Dorsolateral prefrontal cortex (tissue), 122 donors: ENCODE measurements at places on chromosomes 2 and 18.

GRCh38 chr2:51693640-51694039 lies 661.7 kb upstream of the NRXN1 start:
- no peak for DNase-seq

- DNase-seq = no peak
Observed at GRCh38 chr2:232586943-232587505, 36.5 kb downstream of the EIF4E2 start.

- DNase-seq = no peak
Observed at GRCh38 chr18:70931942-70932814, 643.3 kb downstream of the SOCS6 start.

- no peak for DNase-seq
Observed at GRCh38 chr2:96618596-96619283, 19.4 kb downstream of the KANSL3 start.

GRCh38 chr18:26868968-26869586 lies 3.6 kb upstream of the AQP4 start:
- DNase-seq = no peak

GRCh38 chr2:135916207-135916606 lies 40.0 kb upstream of the MCM6 start:
- DNase-seq = no peak

GRCh38 chr2:223822818-223823217 lies 14.6 kb downstream of the AP1S3 start:
- no peak for DNase-seq

DNA sequence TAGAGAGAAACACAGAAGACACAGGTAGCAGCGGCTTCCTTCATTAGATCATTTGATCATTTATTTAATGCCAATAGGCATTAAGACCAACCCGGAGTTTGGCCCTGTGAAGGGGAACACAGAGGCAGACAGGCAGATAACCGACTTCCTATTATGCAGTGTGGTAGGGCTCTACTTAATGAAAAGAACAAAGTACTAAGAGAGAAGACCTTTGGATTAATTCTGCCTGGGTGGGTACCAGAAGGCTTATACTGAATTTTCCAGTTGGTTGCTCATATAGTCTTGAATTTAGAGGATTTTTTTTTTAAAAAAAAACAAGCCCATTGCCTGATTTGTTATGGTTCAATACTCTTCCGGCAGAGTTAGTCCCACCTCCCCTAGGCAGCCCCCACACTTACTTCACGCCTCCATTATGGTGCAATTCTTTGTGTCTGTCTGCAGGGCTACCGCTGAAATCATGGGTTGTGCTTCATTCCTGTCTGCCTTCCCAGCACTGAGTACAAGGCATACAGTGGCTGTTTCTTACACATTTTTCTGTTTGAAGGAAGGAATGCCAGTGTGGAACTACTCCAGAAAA lies 244.3 kb upstream of the APCDD1 start:
- DNase-seq = no peak

DNA sequence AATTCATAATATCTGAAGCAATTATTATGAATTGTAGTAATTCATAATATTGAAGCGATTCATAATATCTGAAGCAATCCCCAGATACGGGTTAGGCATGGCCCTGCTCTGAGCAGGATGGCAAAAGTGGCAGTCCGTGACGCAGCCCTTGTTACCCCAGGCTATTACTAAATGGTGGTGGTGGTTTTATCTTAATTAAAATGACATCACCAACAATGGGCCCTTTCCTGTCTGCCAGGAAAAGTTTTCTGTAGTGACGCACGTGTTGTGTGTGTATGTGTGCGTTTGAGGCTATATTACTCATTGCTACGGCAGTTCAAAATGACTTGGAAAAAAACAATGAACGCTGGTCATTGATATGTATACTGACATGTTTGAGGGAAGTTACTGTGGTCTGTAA lies 10.6 kb upstream of the MOCOS start:
- no peak for DNase-seq

DNA sequence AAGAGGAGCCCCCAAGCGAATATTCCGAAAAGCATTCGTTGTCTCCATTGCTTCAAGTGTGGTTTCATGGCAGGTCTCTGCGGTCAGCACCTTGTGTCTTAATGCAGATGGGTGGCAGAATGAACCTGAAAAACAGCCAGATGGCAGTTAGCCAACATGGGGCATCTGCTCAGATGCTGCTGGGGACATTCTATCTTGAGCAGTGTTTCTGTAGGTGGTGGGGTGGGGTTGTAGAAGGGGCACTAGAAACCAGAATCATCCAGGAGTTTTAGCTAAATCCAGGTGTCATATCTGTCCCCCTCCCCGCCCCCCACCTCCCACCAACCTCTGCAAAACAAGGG lies 42.1 kb downstream of the ST6GAL2 start:
- no peak for DNase-seq

- DNase-seq = no peak
Observed at GRCh38 chr2:230412371-230412711, 3.7 kb upstream of the SP100 start.

- peak; percentile 39 for DNase-seq
Observed at GRCh38 chr2:178072383-178073301, at the start of gene PDE11A. PDE11A (minus strand) TSS chr2:178072777; CDS start chr2:178072437, 340 bp downstream.

- DNase-seq = no peak
Observed at GRCh38 chr2:145792745-145793144, 1272.8 kb upstream of the ZEB2 start.

DNA sequence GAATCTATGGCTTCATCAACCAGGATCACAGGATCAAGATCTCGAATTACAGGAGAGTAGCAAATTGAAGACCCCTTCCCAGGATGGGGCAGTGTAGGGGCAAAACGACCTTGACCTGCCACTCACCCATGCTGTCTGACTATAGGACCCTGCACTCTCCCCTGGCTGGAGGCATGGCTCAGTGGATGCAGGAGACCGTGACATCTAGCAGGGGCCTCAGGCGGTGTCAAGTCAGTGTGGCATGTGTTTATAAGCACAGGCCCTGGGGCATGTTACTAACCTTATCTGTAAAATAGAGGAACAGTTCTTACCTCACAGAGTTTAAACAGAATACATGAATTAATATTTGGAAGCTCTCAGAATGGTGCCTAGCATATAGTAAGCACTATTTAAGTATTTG lies 3.5 kb downstream of the HAAO start:
- no peak for DNase-seq

- no peak for DNase-seq
Observed at GRCh38 chr2:195961873-195962272, 106.8 kb downstream of the DNAH7 start.

DNA sequence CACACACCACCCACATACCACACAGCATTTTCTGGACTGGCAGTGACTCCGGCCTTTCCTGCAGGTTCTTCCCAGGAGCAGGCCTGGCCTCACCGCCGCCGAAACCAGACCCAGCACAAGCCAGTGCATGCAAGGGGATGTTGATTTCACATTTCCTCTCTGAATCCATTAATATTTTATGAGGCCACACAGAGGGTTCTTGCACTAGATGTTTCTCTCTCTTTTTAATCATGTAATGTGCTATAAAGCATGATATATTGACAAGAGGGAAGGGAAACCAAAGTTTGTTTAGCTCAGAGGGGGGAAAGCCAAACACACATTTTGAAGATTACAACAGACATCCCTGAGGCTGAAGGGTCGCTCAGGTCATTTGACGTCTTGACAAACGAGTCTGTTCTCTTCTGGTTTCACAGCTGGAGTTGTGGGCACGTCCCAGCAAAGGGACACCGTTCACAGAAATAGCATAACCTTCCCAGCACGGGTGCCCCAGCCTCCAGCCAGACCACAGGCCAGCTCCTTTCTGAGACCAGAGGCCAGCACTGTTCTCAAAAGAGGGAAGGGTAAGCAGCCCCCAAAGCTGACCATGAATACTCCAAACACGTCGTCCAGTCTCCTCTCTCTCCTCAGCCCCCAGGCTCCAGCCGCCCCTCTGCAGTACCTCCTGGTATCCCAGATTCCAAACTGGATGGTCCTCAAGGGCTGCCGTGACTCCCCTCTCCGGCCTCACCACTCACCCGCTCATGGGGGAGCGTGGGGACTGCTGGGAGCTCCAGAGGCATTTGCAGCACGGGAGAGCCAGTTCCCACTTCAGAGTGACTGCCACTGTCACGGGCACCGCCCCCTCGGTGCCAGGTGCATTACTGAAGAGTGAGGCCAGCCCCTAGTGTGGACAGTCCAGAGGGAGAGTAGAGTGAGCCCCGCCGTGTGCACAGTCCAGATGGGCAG lies 340.3 kb upstream of the SALL3 start:
- no peak for DNase-seq

DNA sequence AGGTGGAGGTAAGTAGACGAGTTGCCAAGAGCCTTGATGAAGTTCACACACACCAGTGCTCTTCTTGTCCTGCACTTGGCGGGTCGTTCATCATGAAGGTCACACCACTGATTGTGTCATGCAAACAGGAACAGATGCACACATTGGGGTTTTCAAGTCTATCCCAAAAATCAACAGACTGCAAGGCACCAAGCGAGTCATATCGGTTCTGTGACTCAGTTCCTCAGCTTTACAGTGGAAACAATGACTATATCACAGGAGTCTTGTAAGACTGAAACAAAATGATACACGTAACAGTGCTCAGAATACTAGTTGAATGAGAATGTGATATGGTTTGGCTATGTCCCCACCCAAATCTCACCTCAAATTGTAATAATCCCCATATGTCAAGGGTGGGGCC lies 526.9 kb upstream of the ID2 start:
- DNase-seq = no peak

GRCh38 chr2:159066541-159067156 lies 98.2 kb downstream of the TANC1 start:
- no peak for DNase-seq

GRCh38 chr2:101076581-101076980 lies 74.5 kb downstream of the RPL31 start:
- DNase-seq = no peak

GRCh38 chr2:169200756-169201155 lies 131.4 kb downstream of the DHRS9 start:
- no peak for DNase-seq

DNA sequence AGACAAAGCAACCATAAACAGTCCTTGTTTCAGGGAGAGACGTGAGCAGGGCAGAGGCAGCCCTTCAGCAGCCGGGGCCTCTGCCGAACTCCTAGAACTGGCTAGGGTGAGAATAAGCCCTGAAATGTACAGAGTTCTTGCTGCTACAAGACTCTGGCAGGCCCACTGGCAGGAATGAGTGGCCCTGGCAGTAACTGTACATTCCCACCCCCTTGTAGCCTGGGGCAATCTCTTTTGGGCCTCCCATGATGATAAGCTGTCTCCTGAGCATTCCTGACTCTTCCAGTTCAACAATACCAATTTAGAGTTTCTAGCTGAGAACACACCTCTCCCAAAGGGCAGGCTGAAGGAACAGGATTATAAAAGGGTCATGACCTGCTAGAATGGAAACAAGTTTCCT lies 54.3 kb downstream of the HAUS1 start:
- DNase-seq = no peak

DNA sequence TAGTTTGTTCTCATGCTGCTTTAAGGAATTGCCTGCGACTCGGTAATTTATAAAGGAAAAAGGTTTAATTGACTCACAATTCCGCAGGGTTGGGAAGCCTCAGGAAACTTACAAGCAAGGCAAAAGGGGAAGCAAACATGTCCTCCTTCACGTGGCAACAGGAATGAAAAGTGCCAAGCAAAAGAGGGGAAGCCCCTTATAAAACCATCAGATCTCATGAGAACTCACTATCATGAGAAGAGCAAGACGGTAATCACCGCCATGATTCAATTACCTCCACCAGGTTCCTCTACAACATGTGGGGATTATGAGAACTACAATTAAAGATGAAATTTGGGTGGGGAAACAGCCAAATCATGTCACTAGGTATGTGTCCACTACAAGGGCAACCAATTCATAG lies 53.9 kb downstream of the MAP4K3 start:
- DNase-seq = no peak

DNA sequence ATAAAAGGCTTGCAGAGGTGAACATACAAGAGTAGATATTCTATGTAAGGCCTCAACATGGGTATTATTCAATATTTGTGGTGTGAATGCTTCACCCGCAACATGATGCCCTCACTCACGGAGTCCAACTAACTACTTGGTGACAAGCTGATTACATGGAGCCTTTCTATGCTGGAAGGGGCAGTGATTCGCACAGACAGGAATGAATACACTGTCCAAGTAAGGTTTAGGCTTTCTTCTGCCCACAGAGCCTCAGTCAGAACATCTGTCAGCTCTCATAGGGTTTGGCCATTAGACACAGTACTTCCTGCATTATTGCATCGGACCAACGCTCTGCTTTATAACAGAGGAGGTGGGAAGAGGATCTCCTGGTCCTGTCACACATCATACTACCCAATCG lies 80.3 kb upstream of the SLC35G4 start:
- DNase-seq = no peak

DNA sequence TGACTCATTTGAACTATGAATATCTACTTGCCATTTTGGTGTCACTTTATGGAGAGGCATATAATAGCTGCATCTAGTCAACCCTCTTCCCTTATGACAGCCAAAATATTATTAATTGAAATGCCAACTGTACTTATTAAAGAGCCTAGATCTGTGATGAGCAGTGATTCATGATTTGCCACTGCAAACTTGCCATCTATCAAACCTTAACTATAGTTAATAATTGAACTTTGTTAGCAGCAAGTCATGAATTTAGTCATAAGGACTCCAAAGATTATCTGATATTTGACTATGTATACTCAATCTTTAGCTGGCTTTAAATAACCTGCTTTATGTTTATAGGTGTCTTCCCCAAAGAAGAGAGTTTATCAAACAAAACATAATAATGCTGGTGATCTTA lies 116.4 kb upstream of the VWC2L start:
- DNase-seq = no peak

- DNase-seq = no peak
Observed at GRCh38 chr18:79510046-79510685, 114.4 kb downstream of the NFATC1 start.

GRCh38 chr18:2168022-2168421 lies 403.3 kb downstream of the METTL4 start:
- no peak for DNase-seq

GRCh38 chr18:72530622-72531021 lies 13.5 kb downstream of the CBLN2 start:
- no peak for DNase-seq

DNA sequence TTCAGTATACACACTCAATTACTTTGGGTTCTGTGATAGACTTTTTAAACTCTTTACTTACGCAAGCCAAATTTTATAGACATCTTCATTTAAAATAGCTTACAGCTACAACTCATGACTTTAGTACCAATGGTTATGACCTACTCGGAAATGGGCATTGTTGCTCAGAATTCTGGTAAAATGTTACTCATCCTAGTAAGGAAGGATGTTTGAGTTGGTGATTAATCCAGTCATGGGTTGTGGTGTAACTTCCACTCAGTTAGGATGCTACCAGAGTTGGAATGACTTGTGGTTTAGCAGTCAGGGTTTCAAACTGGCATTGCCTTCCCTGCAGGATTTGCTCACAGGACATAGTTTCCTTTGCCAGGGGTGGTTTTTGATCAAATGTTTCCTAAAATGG lies 7.4 kb upstream of the NPC1 start:
- DNase-seq = no peak

DNA sequence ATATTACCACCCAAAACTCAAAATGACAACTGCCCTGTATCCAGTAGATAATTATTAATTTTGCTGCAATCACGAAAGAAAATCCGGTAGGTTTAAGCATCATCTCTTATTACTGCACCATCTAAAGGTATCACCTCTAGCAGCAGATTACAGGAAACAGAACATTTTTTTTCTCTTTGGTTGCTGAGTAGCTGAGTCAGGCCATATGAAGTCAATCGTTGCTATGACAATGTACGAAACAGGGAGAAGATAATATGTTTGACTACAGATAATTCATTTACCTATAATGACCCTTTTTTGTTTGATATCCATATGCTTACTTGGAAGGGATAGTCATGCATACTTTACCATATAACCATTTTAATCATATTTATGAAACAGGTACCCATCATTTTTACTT lies 831.6 kb upstream of the CHAC2 start:
- DNase-seq = no peak
